Occipital lobe (tissue), 3 donors: ENCODE measurements at places on chromosomes 3 and 15. TPM values are rescaled to one million over a fixed set of nuclear protein-coding genes. Genes with fewer than 3 reads are reported as not detected.

The SYNPR gene
- 56.5 TPM for total RNA-seq

GRCh38 chr3:25153561-25153960 lies 274.5 kb upstream of the RARB start:
- no peak for DNase-seq

GRCh38 chr3:188832961-188833721 lies 338.6 kb upstream of the TPRG1 start:
- DNase-seq = no peak

GRCh38 chr3:197297002-197297401 lies 1.4 kb downstream of the DLG1 start:
- DNase-seq = no peak

- no peak for DNase-seq
Measured at GRCh38 chr3:157782236-157782635, 279.0 kb upstream of the VEPH1 start.

DNA sequence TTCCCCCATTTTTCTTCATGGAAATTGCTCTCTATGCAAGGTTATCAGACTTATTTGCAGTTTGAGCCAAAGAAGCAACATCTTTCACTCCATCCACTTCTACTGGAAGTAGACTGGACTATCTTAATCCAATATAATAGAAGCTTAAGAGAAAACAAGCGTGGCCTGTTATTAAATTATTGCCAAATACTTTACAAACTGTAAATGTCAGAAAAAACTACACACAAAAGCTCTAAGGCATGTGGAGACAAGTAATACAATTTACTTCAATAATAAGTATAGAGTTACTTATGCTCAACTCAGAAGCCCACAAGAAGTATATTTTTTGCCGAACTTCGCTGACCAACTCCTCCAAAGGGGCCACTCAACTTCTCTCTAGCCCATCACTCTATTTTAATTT lies 120.3 kb downstream of the BDH1 start:
- no peak for DNase-seq
